Activated T-cell treated with anti-CD3 and anti-CD28 coated beads, Interleukin-2, amount 50 U/mL, for 48 hours (primary cell): ENCODE measurements at places on chromosomes 4 and X.
A peak's percentile ranks its signal among the peaks of the same experiment; 100 is the strongest.

GRCh38 chrX:22409418-22409817 lies 136.7 kb downstream of the CBLL2 start:
- DNase-seq, result no peak

GRCh38 chr4:109978704-109979454 lies 66.2 kb downstream of the EGF start:
- no peak for DNase-seq

DNA sequence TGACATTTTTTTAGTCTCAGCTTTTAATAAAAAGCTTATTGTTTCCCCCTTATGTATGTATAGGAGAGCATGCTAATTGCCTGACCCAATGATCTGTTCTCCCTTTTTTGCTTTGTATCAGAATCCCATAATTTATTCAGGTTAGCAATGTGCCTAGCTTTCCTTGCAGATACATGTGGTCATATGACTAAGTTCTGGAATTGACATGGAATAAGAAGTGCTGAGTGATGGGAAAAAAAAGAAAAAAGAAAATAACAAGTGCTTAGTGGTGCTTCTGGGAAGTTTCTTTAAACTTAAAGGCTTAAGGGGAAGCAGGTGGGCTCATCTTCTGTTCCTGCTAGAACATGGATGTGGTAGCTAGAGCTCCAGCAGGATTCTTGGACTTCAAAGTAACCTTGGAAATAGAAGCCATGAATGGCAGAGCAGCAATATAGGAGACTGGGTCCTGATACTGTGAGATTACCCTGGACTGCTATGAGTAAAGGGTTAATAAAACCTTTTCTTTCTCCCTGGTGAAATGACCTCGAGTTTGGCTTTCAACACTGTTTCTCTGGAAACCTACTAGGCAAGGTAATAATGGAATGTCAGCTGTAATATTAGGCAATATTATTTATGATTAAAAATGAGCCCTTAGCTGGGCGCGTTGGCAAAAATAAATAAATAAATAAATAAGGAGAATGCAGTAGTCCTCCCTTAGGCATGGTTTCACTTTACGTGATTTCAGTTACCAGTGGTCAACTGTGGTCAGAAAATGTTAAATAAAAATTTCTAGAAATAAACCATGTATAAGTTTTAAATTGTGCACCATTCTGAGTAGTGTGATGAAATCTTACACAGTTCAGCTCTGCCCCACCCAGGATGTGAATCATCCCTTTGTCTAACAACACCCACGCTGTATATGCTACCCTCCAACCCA lies 16.7 kb upstream of the RBM41 start:
- DNase-seq, result no peak

DNA sequence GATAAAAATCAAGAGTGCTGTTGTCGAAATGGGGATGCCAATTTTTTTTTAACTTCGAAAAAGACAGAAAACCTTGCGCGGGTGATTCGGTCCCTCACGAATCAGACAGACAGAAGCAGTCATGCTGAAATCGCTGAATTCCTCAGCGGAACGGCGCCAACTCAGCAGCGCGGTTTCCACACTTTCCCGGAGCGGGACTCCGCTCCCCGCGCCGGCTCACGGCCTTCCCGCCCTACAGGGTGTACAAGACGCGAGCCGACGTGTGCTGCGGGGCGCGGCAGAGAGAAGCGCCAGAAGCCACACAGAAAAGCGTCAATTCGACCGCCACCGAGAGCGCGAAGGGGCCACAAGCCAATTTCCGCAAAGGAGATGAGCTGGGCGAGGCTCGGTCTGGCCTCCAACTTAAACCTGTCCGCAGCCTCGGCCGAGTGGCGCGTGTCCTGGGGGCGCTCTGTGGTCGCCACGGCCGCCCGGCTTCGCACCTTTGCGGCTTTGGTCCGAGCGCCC lies 1.3 kb downstream of the NEXMIF start:
- DNase-seq, result peak; percentile 33

GRCh38 chrX:1434871-1435240 lies 17.9 kb downstream of the ASMTL start:
- no peak for DNase-seq

GRCh38 chr4:147854154-147854553 lies 122.3 kb downstream of the ARHGAP10 start:
- DNase-seq, result no peak

DNA sequence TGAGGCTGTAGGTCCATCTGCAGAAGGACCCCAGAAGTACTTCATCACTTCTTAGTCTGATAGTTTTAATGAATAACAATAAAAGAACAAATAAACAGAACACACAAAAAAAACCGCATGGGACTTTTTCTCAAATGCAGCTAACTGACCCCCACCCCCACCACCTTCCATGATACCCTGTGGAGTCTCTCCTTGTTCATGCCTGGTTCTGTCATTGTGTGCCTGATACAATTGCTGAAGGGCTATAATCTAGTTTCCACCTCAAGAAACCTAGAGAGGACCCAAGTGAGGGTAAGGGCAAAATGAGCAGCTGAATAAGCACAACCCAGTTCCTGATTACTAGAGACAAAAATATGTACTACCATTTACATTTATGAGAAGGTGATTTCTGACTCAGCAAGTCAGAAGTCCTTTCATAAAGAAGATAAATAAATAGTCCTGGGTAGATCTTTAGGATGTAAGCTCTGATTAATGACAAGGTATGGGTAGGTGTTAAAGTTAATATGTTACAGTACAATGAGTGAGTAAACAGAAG lies 155.1 kb downstream of the TMA16 start:
- DNase-seq, result no peak

GRCh38 chr4:10347281-10347795 lies 109.9 kb downstream of the ZNF518B start:
- DNase-seq, result no peak

- DNase-seq, result no peak
Observed at GRCh38 chrX:44032479-44032878, 59.3 kb upstream of the NDP start.

DNA sequence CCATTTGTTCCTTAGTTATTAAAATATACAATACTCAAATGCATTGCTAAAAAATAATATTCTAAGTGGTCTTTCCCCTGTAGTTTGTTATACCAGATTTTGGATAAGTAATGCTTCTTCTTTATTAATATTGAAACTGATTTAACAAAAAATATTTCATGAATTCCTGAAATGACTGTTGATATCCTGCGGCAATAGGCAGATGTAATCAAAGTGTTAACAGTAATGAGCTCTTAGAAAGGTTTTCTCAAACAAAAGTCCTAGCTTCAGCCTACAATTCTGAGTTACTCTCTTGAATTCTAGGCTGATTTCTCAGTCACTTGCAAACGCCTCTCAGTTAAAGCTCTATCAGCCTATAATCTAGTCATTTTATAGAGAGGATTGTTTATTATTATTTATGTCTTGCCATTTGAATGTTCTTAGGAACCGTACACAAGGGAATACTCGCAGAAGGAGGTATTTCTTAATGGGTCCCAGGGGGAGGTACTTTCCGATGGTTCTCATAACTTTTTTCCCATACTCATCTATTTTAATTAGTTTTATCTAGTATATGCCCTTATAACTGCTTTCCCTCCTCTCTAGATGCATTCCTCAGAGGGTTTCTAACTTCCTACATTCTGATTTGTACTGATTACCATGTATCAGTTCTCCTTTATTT lies 96.8 kb downstream of the FNIP2 start:
- no peak for DNase-seq

- DNase-seq, result no peak
Observed at GRCh38 chrX:17414027-17414658, 39.1 kb downstream of the NHS start.

GRCh38 chrX:72687396-72687795 lies 26.7 kb downstream of the PHKA1 start:
- no peak for DNase-seq

- DNase-seq, result no peak
Observed at GRCh38 chr4:84799318-84799717, 167.2 kb downstream of the WDFY3 start.

- DNase-seq, result no peak
Observed at GRCh38 chr4:187064033-187064432, 340.4 kb upstream of the FAT1 start.

DNA sequence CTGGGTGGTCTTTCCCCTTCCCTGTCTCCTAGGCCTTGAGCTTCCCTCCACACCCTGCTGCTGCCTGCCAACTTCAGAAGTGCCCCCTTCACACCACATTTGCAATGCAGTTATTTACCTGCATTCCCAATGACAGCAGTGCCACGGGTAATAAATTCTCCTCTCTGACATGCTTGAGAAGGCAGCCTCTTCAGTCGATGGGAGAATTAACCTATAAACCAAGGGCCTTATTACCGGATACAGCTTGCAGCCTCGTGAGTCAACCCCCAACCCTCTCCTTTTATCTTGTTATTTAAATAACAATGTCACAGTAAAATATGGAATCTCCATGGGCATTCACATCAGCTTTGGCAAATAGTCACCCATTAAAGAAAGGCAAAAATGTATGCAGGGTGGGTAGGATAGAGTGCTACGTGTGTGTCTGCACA lies 34.7 kb upstream of the LGI2 start:
- DNase-seq, result no peak

DNA sequence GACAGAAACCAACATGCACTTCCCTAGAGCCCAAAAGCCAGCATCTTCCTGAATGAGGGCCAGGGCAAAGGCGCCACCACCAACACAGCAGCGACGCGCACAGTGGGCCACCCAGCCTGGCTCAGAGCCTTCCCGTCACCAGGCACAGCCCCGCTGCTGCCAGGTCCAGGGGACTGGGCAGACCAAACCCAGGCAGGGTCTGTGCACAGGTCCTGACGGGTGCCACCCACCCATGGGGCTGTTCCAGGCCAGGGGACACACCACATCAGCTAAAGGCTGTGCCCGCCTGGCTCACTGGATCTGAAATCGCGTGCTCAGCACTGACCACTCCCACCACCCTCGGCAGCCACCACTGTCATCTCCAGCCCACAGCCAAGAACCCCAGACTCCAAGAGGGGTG lies 13.8 kb downstream of the FAM53A start:
- no peak for DNase-seq

DNA sequence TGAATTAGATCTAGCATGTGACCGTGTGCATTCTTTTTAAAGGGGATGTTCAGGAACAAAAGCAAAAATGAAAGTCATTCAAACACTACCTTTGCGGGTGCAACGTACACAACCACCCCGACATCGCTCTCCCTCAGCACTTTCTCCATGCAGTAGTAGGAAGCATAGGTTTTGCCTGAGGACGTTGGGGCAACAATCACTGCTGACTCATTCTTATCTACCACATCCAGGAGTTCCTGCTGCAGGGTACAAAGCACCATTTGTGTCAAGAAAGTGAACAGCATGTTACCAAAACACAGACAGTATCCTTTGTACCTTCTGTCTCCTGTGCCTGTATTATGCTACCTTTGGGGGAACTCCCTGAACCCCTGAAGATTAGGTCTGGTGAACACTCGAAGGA lies 58.6 kb downstream of the DDX60L start:
- DNase-seq, result no peak

DNA sequence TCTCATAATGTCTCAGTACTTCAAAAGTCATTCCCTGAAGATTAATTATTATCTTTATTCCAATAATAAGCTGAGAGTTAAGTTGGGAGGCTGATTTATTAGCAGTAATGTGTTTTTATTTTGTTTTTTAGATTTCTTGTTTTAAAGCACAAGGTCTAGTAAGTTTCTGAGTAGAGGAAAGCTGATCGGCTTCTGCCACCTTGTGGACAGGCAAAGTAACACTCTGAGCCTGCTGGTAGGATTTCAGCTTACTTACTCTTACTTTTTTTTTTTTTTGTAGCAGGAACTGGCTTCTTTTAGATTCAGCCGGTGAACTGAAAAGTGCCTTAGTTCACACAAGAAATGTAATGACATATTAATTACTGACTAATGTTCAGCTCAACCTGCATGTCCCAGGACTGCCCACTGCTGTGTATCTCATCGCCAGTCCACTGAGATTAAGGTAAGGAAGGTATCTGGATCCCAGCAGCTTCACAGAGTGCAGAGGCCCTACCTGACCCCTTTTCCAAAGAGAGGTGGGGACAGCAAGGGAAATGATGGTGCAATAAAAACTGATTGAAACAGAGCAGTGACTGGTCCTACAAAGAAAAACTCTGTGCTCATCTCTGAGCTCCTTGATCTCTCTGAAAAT lies 126.5 kb downstream of the ADGRA3 start:
- DNase-seq, result peak; percentile 36

- no peak for DNase-seq
Observed at GRCh38 chrX:26262121-26262523, 46.2 kb downstream of the MAGEB5 start.

GRCh38 chr4:155759372-155760252 lies 791 bp downstream of the GUCY1B1 start:
- peak; percentile 28 for DNase-seq

DNA sequence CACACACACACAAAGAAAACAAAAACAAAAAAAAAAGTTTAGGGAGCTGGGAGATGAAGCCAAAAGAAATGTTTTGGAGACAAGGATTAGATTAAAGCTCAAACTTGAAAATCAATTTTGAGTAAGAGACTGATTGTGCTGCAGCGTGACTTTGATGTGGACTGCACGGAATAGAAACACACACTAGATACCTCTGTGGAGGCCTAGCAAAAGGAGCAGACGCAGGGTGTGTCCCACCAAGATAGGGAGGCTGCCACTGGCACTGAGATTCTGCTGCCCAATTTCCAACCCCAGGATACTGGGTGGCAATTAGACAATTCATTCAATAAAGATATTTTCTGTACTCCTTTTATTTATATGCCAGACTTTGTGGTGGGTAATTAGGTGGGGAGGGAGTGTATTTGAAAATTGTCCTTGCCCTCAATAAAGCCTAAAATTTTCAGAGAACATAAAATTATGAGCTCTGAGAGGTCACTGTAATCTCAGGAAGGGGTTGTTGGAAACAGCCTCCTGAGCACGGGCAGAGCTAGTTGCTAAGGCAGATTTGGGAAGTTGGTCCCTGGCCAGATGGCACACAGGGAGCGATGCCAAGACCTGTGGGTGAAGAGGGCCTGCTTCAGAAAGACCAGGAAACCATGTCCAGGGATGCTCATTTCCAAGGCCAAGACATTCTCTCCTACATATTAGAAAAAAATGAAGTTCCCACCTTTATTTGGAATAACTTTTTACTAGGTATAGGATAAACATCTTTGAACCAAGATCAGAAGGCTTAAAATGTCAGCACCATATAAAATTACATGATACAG lies 1.9 kb upstream of the PPP3CA start:
- no peak for DNase-seq

GRCh38 chr4:84931961-84932360 lies 34.5 kb downstream of the WDFY3 start:
- DNase-seq, result no peak

DNA sequence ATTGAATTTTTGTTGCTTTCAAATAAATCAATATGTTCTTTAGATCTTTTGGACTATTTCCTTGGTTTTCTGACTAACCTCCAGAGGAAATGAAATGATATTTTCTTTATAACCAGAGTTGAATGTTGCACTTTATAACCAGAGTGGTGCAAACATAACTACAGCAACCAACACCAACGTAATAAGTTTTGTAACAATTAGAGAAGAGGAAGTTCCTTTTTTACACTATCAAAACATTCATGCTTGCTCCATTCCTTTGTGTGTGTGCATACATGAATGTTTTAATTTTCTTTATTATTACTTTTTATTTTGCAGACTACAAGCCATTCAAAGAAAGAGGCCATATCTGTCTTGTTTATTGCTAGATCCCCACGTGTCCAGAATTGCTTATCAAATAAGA lies 193.0 kb upstream of the PPP3CA start:
- DNase-seq, result no peak
